ENCODE measurements at places on chromosomes 6 and 20.

DNA sequence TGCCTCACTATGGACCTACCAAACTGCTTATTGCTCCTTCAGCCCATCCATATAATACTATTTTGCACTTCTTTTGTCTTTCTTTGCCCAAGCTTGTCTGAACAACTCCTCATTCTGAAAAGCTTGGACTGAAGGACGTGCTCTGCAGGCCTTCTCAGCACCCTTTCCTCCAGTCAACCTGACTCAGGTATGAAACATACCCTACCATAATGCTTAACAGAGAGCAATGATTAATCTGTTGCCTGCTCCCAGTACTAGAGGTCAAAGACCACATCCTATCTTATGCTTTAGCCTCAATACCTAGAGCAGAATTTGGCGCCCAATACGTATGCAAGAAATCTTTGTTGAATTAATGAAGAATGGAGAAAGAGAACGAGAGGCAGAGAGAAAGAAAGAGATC, 55.2 kb downstream of the ATXN1 start:
- DNase-seq, result no peak

DNA sequence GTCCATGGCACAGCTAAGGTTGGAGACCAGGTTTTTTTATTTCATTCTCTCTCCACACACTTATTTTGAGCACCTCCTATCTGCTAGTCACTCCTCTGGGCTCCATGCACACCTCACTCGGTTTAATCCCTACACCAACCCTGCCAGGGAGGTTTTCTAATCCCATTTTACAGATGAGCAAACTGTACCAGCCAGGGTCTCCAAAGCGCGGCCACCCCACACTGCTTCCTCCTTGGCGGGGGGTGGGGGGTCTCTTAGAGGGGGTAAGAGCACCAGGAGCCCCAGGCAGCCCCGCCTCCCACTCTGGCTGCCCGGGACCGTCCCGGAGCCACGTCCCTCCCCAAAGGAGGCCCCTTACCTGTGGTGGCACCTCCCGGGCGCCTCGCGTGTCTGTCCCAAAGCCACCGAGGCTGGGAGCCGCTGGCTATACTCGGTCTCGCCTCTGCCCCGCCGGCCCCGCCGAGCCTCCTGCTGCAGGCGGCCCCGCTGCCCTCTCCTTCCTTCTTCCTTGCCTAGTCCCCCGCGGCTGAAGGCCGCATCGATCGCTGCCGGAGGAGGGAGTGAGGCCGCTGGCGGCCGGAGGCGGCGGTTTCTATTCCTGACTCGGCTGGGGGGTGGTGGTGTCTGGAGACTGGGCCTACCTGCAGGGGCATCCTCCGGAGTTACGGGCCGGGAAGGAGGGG, at the start of gene KCNS1:
TSS of gene KCNS1 (minus strand) at position 565 of the 683 bp plus-strand sequence. CDS start 1,891 bp downstream, outside the sequence.
- no peak for DNase-seq

- DNase-seq, result no peak
Observed at GRCh38 chr20:54491506-54491905, 16.1 kb downstream of the DOK5 start.

- no peak for DNase-seq
Observed at GRCh38 chr6:145112711-145113148, 622.6 kb downstream of the EPM2A start.

DNA sequence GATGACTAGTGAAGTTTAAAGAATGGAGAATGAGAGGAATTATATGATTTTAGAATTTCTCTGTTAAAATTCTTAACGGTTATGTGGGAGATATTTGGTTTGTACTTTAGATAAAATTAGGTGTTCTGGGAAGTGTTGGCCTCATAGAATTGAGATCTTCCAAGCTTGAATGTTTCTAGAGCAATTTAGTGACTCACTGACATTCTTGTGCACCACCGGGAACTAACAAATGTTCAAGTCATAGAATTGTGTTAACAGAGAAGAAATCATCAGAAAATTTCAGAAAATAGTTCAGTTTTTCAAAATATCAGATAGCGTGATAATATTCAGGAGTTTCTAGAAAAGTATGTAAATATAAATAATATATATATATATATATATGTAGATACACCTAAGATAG, 67.9 kb upstream of the BMP5 start:
- DNase-seq, result no peak

All from CD8-positive, alpha-beta T cell (primary cell).